ENCODE measurements at places on chromosomes 13 and 19. TPM values are rescaled to one million over a fixed set of nuclear protein-coding genes. Genes with fewer than 3 reads are reported as not detected.

The ZNF681 gene
- total RNA-seq, result 1.3 TPM

The DPF1 gene
- 4.5 TPM for total RNA-seq

GRCh38 chr13:44693156-44693764 is 117.1 kb upstream of the TSC22D1 start:
- DNase-seq, result no peak

DNA sequence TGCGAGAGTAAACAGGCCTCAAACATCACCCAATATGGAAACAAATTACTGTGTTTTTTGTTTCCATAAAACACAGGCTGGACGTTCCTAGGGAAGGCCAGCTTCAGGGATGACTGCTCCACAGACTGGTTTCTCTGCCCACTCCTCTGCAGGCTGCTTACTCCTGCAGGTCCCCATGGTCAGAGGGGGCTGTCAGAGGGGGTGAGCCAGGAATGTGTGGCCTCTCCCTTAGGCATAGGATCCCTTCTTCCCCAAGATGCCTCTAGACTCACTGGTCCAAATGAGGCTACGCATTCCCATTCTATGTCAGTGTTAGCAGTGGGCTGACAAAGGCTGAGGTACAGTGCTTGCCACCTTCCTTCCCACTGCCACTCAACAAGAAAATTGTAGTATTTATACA is 229.8 kb downstream of the LHFPL6 start:
- no peak for DNase-seq

- DNase-seq, result peak; percentile 53
Measured at GRCh38 chr19:46192992-46193650, 36.4 kb upstream of the IGFL1 start.

GRCh38 chr19:42569193-42569592 is 25.5 kb downstream of the CEACAM8 start:
- no peak for DNase-seq

GRCh38 chr13:30615481-30615865 is 2.2 kb upstream of the USPL1 start:
- DNase-seq, result no peak

GRCh38 chr19:1470305-1471009 is 8.6 kb downstream of the C19orf25 start:
- no peak for DNase-seq

- no peak for DNase-seq
Measured at GRCh38 chr19:50837300-50837699, 3.9 kb upstream of the KLK15 start.

DNA sequence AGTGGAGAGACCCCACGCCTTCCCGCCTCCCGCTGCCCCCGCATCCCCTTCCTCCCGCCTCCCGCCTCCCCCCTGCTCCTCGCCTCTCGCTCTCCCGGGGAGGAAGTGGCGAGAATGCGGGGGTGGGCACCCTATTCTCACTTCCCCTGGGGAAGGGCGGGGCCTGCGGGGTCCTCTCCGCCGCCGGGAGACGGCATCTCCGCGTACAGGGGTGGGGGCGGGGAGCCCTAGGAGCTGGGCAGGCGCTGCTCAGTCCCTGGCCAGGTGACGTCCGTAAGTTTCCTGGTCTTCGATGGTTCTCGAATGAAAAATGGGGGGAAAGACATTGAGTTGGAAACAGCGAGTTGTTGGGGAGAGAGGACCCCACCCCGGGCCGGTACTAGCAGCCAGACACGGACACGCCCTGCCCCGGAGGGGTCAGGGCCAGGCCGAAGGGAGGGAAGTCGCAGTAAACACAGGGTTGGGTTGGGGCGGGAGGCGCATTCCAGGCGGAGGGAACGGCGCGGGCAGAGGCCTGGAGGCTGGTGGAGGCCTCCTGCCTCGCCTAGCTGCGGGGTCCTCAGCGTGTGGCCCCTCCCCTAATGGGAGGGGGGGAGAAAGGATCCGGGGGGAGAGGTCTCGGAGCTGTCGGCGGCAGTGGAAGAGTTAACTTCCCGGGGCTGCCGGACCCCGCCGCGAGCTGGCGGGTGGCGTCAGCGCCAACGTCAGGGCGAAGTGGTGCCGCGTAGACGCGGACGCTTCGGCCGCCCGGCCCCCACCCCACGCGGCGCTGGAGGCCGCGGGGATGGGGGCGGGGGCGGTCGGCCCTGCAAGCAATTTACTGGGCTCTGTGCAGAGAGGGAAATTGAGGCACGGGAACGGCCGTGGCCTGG is 10.4 kb upstream of the JUND start:
- DNase-seq, result peak; percentile 74

DNA sequence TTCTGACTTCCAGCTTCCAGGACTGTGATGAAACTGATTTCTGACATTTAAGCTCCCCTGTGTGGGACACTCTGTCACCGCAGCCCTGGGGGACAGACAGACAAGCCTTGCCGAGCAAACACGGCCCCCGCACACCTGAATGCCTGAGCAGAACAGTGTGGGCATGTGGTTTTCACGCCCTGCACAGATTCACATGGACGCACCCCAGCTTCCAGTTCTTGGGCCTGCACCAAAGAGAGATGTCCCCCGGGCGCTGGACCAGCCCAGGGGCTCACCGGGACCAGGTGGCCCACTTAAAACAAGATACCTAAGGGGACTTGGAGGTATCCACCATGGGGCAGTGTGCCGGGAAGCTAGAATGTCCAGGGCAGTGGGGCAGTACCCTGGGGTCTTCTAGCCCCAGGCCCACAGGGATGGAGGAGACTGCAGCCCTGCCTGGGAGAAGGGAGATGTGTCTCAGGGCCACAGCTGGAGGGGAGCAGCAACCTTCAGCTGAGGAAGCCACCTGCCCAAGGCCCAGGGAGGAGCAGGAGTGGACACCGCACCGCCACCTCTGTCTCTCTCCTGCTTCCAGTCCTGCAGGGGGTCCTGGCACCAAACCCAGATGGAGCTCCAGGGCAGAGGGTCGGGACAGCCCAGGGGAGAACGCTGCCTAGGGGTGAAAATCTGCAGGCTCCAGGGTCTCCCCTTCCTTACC is 50.5 kb downstream of the SOX1 start:
- DNase-seq, result no peak

- no peak for DNase-seq
Measured at GRCh38 chr13:93716623-93717022, 490.0 kb downstream of the GPC6 start.

GRCh38 chr19:48670699-48671445 is 1.9 kb downstream of the NTN5 start:
- no peak for DNase-seq

The ZNF235 gene
- total RNA-seq, result 6.4 TPM

The FXYD3 gene
- not detected for total RNA-seq

DNA sequence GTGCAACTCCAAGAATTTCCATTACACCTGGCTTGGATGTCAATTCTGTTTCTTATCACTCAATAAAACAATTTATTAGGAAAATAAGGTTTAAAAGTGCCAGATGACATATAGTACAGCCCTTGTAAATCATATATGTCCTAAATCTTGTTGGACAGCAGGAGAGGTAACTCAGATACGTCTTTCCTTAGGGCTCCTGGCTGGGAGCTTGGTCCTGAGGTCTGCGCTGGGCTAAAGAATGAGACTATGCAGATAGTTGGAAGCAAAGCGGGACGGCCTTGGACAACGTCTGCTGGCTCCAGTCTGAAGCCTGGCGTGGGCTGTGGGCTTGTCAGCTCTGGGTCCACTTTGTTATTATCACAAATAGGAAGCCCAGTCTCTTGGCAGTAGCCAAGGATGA is 377.0 kb downstream of the DLEU7 start:
- DNase-seq, result no peak

The SELENOV gene
- total RNA-seq, result not detected

- DNase-seq, result no peak
Measured at GRCh38 chr19:45774765-45775164, 5.7 kb upstream of the SIX5 start.

GRCh38 chr13:25662516-25662915 is 290.7 kb downstream of the ATP8A2 start:
- no peak for DNase-seq

The DLEU7 gene
- 0.43 TPM for total RNA-seq

The ZSCAN4 gene
- 1.2 TPM for total RNA-seq

GRCh38 chr19:15986701-15987100 is 37.9 kb downstream of the OR10H4 start:
- DNase-seq, result no peak

GRCh38 chr19:912181-913079 is 589 bp downstream of the R3HDM4 start:
- DNase-seq, result no peak

- peak; percentile 24 for DNase-seq
Measured at GRCh38 chr13:100235311-100235901, 146.5 kb downstream of the PCCA start.

The SLAIN1 gene
- total RNA-seq, result 3.4 TPM

DNA sequence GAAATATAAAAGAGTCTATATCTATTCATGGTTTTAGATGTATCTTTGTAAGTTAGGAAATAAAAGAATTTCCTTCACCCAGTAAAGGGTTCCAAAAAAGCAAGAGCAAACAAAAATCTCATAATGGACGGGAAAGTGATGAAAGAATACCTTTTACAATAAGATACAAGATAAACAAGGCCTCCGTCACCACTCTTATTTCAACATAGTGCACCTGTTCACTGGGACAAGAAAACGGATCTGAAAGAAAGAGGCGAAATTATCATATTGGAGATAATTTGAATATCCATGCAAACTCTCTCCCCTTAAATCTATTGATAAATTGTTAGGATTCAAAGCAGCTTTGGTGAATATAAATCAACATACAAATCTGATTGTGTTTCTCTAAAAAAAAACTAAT is 877 bp upstream of the NLRP11 start:
- DNase-seq, result no peak

The CYSLTR2 gene
- total RNA-seq, result 0.48 TPM

GRCh38 chr19:17125728-17126677 is 50.4 kb downstream of the MYO9B start:
- no peak for DNase-seq

The RDH8 gene
- total RNA-seq, result not detected

The ZNF345 gene
- 4.8 TPM for total RNA-seq

GRCh38 chr19:15669891-15670290 is 3.0 kb upstream of the CYP4F12 start:
- no peak for DNase-seq

DNA sequence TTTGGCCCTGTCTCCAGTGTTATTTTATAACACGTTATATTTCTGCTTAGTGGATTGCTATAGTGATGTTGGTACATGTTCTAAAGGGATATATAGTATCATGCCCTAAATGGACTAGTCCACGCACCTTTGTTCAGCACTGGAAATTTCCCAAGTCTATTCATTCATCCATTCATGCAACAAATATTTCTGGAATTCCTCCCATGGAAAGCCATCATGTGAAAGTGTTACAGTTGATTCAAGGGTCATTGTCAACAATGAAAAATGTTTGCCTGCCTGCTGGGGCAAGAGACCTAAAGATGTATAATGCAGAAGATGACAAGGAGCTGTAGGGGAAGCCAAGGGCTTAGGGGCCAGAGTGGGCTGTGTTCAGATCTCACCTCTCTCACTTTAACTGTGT is 10.8 kb upstream of the HSPH1 start:
- peak; percentile 88 for DNase-seq

- DNase-seq, result peak; percentile 10
Measured at GRCh38 chr19:47230054-47230920, 712 bp downstream of the BBC3 start.

GRCh38 chr13:27077451-27077850 is 94.2 kb downstream of the USP12 start:
- no peak for DNase-seq

The MRPL54 gene
- 43.5 TPM for total RNA-seq

The TSHZ3 gene
- total RNA-seq, result 7.9 TPM

DNA sequence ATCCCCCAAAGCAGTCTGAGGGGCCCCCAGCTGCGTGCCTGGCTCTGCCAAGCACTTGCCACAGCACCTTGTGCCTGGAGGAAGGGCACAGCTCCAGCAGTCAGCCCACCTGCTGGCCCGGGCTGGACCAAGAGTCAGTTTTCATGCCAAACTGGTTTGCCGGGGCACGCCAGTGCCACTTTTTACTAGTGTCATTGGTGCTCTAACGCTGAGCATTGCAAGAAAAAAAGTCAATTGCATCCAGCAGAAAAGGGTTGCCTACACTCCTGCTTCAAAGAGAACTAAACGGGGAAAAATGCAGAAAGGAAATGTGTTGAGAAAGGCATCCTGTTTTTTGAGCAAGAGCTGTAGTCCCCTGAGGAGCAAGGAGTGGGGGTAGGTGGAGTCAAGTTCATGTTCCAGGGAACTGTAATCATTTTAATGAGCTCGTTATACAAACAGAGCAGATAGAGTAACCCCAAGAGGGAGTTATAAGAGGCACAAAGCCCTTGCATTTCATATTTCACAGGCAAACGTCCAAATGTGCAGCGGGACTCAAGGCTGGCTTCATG is 68.4 kb downstream of the F2RL3 start:
- no peak for DNase-seq

- no peak for DNase-seq
Measured at GRCh38 chr19:49414256-49414655, 9.0 kb downstream of the PTH2 start.

GRCh38 chr13:27391471-27391870 is 32.9 kb upstream of the GTF3A start:
- DNase-seq, result no peak

DNA sequence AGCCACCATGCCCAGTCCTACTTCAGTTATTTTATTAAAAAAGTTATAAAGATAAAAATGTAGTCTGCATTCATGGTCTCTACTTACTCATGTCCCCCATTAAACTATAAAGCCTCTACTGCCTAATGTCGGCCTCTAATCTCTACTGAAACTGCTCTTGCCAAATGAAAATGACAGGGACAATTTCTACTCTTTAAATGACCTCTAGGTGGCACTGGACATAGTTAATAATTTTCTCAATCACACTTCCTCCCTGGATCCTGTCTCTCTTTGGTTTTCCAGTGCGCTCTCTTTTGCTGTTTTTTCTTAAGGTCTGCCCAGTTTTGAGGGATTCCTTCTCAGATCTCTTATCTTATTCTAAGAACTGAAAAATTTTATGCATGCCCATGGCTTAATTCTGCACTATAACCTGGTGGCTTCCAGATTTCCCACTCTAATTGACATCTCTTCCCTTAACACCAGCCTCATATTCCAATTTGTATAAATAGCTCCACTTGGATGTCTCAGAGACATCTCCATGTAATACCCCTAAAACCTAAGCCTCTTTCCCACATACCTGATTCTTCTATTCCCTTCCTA is 54.3 kb downstream of the MTMR6 start:
- no peak for DNase-seq

The KLF1 gene
- not detected for total RNA-seq

DNA sequence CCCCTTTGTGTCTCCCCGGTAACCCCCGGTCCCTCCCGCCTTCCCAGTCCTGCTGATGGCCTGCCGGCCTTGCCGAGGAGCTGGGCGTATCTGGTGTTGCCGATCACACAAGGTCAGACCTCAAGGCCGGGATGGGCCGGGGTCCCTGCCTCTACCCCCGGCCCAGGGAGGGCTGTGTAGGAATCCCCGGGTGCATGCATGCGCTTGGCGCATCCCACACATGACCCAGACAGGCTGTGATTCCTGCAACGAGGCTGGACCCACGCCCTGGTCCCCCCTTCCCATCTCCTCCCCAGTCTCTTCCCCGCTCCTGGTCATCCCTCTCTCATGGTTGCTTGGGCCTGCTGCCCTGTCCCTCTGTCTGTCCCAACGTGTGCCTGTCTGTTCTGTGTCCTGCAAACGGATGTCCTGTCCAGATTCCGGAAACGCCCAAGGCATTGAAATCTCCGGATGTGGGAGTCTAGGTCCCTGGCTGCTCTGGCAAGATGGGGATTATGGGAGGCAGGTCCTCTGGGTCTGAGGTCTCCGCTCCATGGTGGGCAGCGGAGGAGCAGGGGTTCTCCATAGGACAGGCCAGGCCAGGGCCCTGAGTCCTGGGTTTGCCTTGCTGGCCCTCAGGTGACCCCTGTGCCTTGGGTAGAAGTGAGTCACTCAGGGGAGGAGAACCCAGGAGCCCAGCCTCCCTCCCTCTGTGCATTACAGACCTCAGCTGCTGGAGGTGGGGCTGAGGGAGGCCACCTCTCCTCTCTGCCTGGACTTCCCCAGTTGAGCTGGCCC is 1.6 kb downstream of the PKN1 start:
- peak; percentile 61 for DNase-seq

All from astrocyte (in vitro differentiated cells and primary cell).